Activated naive CD4-positive, alpha-beta T cell treated with anti-CD3 and anti-CD28 coated beads for 36 hours (primary cell): ENCODE measurements at places on chromosomes 3 and 15.

DNA sequence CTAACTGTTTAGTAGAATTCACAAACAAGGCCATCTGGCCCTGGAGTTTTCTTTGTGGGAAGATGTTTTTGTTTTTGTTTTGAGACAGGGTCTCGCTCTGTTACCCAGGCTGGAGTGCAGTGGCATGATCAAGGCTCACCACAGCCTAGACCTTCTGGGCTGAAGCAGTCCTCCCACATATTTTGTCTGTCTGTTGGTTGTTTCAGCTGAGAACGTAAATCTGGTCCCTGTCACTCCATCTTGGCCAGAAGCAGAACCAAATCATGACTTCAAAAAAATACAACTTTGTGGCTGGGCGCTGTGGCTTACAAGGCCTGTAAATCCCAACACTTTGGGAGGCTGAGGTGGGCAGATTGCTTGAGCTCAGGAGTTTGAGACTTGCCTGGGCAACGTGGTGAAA lies 27.1 kb downstream of the MRAS start:
- no peak for DNase-seq

DNA sequence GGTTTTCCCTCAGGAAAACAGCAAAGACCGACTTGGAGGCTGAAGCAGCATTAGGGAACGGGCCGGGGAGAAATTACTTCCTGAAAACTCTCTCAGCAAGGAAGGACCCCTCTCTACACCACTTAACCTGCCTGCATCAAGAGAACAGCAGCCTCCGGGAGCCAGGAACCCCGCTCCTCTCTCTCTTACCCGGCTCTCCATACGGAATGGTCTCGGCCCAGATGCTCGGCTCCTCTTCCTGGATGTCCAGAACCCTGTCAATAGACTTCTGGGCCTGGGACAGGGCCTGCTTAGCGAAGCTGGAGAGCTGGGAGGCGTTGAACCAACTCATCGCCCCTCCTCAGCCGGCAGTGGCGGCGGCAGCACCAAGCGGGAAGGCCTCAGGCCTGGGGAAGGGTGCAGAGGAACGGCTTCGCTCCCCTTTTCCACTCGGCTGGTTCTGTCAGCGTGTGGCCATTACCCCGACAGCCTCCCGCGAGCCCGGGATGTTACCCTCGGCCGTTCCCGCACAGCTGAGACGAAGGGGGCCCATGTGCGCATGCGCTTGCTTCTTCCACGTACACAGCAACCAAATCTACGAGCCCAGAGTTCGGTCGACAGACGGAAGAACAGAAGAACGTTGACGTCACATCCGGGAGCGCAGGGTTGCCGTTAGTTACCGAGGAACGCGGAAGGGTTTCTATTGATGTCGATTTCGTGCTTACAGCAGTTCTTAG lies at the start of gene TMF1:
TMF1 (minus strand) TSS at position 578 of the 716 bp plus-strand sequence; CDS start at position 331, 247 bp downstream.
- peak; percentile 98 for DNase-seq

GRCh38 chr3:180466401-180467011 lies 135.5 kb upstream of the TTC14 start:
- no peak for DNase-seq

- DNase-seq, result peak; percentile 66
These were observed 54.2 kb downstream of the CCDC54 start for GRCh38 chr3:107431246-107432012.

DNA sequence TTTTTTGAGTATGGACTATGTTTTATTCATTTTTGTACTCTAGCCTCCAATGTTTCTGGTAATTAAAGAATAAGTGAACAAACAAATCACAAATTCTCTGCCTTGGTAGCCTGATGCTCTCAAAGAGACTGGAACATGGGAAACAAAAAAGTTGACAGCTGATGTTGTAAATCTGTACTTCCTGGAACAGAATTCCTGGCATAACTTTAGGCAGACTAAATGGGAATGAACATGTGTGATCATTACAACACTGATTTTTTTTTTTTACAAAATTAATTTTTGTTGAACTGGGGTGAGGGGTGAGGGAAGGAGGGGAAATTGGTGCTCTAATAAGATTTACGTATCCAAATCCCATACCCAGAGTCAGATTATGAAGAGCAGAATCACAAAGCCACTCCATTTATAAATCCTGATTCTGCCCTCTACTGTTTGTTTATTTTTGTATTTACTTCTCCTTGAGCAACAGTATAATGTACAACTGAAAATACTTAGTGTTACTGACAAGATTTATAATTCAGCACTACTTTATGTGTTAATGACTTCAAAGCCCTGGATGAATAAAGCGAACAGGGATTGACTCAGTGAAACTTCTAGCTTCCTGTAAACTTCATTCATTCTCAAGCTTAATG lies 165.0 kb downstream of the FRMD5 start:
- no peak for DNase-seq

- DNase-seq, result no peak
These were observed 49.1 kb downstream of the TLNRD1 start for GRCh38 chr15:81049835-81050234.

- no peak for DNase-seq
These were observed 92.7 kb downstream of the VGLL4 start for GRCh38 chr3:11551036-11551435.

DNA sequence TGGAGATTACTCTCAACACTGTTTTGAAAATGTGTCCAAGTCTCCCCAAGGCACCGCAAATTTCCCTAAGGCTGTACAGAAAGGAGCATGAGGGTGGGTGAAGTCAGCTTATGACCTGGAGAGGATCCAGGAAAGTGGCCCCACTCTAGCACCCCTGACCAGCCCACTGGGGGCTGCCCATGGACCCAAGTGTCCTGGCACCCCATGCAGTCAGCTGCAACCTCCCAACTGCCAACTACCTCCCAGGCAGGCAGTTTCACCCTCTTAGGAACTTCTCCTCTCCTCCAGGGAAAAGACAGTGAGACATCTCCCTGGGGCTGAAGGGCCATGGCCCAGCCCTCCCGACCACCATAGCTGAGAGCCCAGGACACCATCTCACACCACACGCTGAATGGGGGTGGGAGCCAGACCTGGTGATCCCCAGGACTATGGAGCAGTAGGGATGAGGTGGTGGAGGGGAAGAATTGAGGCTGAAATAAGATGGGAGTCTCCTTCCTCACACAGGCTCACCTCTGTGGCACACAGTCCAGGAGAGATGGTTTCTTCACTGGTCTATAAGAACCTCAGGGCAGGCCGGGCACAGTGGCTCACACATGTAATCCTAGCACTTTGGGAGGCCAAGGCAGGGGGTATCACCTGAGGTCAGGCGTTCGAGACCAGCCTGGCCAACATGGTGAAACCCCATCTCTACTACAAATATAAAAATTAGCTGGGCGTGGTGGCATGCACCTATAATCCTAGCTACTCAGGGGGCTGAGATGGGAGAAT lies 104.4 kb downstream of the DAPK2 start:
- DNase-seq, result no peak

GRCh38 chr15:75606711-75607699 lies 18.5 kb downstream of the SNUPN start:
- peak; percentile 40 for DNase-seq

DNA sequence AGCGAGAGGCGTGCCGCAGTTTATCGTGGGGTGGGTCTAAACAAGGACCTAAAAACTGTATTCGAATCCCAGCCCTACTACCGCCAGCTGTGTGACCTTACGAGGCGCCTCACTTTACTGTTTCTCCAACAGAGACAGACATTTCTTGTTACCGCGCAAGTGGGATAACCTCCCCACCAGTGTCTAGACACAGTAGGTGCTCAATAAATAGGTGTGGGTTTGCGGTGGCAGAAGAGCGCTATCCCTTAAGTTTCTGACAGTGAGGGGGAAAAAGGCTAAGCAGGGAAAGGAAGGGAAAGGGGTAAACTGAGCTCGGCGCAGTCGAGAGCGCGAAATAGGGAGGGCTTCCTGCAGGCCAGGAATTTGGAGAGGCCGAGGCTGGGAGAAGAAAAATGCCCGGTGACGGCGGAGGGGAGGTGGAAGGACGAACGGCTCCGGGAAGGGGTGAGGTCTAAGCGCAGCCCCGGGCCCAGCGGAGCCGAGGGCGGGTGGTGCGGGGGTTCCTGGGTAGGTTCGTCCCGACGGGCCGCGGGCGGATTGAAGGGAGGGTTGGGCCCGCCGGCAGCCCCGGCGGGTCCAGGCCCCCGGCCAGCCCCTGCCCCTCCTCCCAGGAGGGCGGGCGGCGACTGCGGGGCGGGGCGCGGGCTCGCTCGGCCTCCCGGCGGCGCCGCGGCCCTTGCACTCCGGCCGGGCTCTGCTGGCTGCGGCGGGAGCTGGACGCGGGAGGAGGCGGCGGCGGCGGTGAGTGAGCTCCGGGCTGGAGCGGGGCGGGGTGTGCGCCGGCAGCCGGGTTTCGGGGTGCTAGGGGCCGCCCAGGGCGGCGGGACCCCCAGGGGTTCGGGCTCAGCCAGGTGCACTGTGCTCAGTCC lies at the start of gene CGNL1:
CGNL1 (plus strand) TSS at position 679 of the 869 bp plus-strand sequence. CDS start 61,495 bp downstream, outside the sequence.
- DNase-seq, result no peak

GRCh38 chr3:25768851-25769250 lies 14.4 kb downstream of the NGLY1 start:
- no peak for DNase-seq

GRCh38 chr3:190305406-190305805 lies 16.8 kb downstream of the CLDN1 start:
- no peak for DNase-seq

- no peak for DNase-seq
These were observed 214.4 kb downstream of the UBE3A start for GRCh38 chr15:25224396-25224795.

DNA sequence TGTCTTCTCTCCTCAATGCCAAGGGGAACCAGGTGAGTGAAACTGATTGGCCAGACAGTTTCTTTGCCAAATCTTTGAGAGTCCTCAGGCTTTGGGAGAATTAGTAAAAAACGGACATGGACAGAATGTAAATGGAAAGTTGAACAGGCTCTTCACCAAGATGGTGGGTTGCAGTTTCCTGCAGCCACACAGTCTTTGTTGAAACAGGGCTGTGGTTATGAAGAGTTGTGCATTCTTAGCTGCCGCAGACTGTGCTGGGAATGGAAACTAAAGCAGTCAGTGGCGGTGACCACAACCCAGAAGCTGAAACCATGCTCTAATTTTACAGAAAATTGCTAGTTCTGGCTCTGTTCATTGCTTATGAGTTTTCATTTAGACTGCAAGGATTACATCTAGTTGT lies 42.1 kb upstream of the TASOR start:
- DNase-seq, result peak; percentile 83

- DNase-seq, result no peak
These were observed 228.7 kb upstream of the ST8SIA2 start for GRCh38 chr15:92165001-92165346.

DNA sequence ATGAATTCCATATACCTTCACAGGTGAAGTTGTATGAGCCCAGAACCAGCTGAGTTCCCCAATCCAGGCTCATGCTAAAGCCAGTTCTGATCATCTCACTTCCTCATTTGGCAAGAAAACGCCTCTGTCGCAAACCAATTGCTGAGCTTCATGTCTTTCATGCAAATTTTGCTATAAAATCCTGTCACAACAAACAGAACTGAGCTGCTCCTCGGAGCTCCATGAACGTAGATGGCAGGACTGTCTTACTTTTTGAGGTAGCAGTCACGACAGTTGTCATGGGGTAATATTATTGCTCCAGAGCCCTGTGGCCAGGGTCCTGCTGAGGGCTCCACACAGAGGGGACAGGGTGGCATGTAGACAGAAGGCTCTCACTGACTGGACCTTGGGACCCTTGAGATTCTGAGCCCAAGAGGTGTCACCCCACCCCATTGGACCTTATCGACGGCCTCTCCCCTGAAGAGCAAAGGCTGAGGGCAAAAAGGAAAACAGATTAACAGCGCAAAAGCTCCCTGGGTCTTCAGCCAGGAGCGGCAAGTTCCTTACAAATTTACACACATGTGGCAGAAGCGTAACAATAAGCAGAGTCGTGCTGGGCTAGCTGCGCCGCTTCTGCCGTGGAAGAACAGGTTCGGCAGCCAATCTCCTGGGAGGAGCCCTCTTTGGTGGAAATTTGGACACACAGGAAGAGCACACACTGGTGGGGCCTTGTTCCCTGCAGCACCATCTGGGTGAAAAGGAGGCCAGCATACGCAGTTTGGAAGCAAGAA lies 249.2 kb downstream of the OPA1 start:
- DNase-seq, result no peak

DNA sequence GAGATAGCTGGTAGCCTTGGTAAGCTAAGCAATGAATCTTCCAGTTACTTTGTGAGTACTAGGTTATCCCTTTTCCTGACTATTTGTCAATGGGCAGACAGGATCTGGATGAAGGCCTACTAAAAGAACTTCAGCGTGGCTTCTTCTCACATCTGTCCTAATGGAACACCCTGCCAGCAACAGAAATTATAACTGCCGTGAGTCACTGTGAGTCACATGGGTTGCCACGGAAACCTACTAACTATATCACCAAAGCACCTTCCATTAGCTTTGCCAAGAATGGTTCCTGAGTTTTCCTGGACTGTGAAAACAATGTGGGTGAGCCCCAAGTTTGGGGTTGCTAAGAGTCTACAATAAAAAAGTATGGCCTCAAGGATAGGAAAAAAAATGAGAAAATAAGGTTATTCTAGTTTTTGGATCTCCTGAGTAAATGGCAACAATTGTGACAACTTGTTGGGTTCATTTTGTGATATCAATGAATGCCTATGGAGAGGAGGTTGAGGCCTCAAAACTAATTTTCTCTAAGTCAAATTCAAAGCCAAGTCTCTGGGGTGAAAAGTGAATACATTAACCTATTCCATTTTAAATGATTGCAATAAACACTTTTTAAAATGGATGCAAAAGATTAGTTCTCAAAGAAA lies 195.1 kb upstream of the ICE2 start:
- peak; percentile 80 for DNase-seq

DNA sequence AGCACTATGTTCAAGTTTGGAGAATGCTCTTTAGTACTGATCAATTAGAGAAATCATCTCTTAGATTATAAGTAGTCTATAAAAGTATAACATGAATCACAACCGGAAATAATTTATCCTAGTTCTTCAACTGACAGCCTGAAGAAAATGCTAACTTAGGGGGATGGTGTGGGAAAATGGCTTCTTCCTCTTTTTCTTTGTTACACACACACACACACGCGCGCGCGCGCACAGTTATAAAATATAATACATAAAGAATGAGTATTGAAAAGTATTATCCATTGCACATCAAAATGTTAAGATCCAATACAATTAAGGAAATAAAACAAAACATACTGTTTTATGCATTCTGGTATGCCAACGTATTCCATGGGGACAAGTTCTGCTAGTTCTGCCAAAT lies 11.2 kb upstream of the GTF2A2 start:
- no peak for DNase-seq

- DNase-seq, result no peak
These were observed 12.0 kb downstream of the C15orf40 start for GRCh38 chr15:82999426-82999825.
